Epithelial cell of esophagus (primary cell): ENCODE measurements at places on chromosomes 3 and 15.

GRCh38 chr3:111071257-111072030, at the start of gene NECTIN3:
Gene NECTIN3, plus strand, starts transcription at chr3:111071816. Its CDS starts 202 bp downstream, at chr3:111072018.
- DNase-seq = peak; percentile 95

GRCh38 chr15:101207867-101208288, 44.0 kb downstream of the CHSY1 start:
- peak; percentile 93 for DNase-seq

- no peak for DNase-seq
These were observed 131.6 kb downstream of the C3orf70 start for GRCh38 chr3:185021256-185021655.

- peak; percentile 45 for DNase-seq
These were observed 691.1 kb downstream of the DIPK2A start for GRCh38 chr3:144662729-144663128.

DNA sequence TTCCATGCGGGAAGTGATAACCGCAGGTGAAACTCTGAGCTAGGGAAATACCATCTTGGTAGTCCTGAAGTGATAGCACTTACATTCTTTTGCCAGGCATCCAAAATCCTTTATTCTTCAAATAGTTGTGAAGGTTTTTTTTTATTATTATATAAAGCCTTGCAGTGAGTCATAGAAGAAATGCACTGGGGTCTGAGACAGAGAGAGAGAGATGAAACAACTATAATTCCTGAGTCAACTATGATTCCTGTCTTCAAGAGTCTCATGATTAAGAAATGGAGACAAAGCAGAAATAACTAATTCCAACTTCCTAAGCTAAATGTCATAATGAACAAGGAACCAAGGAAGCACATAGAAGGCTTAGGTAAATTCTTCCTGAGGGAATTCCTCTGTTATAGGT, 495.6 kb downstream of the LPP start:
- DNase-seq = peak; percentile 17

- peak; percentile 73 for DNase-seq
These were observed 2.6 kb upstream of the NGLY1 start for GRCh38 chr3:25785826-25786225.

- no peak for DNase-seq
These were observed 23.6 kb downstream of the SERPINI2 start for GRCh38 chr3:167450195-167450594.

GRCh38 chr15:84001037-84001436, 234.5 kb upstream of the GOLGA6L4 start:
- peak; percentile 85 for DNase-seq

- DNase-seq = peak; percentile 46
These were observed 9.1 kb downstream of the SEMA6D start for GRCh38 chr15:47726399-47726823.

DNA sequence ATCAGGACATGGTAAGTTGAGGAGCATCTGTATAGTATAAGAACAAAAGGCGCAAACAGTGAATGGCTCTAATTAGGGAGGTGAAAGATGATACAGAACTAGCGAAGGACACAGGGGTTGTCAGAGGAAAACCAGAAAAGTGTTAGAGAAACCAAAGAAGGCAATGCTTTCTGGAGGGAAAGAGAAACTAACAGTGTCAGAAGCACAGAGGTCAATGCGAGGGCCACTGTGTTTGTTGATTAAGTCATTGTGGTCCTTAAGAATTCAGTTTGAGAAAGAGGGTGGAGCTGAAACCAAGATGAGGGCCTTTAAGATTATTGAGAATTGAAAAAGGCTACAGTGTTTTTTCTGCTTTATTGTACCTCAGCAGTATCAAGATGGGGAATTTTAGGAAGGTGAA, 28.8 kb downstream of the ATG7 start:
- DNase-seq = no peak

GRCh38 chr3:138381950-138382715, 33.8 kb downstream of the MRAS start:
- peak; percentile 91 for DNase-seq

DNA sequence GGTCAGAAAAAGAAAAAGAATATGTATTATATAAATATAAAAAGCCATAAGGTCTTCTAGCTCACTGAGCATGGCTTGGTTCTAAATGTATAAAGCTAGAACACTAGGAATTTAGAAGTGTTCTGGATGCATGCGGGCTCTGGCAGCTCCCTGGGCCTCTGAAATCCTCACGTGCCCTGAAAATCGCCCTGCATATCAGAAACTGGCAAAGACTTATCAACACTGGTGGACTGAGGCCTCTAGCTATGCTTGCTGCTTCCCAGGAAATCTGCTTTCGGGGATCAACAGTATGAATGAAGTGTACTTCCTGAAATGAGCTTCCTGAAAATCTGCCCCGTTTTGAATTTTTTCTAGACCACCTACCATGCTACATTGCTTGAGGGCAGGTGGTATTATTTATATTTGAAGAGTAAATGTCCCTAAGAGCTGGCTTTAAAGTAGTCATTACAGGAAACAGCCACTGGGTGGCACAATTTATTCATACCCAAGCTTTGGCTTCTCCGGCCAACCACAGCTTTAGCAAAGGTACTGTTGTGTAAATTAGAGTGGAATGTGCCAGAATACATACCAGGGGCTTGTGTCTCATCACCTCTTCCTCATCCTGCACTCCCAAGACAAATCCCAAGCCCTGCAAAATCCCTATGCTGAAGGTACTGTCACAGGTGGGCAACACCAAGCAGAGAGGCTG, 17.7 kb downstream of the CRTAP start:
- DNase-seq = peak; percentile 81

GRCh38 chr15:38058596-38059075, 124.2 kb downstream of the TMCO5A start:
- no peak for DNase-seq

GRCh38 chr3:187565701-187566100, 104.5 kb downstream of the SST start:
- no peak for DNase-seq

DNA sequence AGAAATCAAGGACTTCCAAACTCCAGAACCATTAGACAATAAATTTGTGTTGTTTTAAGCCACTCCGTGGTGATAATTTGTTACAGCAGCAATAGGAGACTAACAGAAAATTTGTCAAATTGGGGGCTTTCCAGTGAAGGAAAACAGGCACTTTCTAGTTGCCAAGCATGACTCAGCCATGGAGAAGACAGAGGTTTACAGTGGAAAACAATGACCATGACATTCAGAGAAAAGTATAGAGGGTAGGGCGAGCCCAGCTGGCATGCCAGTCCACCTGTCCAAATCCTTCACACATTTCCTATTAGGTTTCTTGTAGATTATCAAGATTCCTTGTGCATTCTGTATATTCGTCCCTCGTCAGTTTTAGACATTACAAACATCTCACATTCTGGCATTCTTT, 24.9 kb downstream of the SLCO2A1 start:
- no peak for DNase-seq

GRCh38 chr3:79765911-79766310, 1.9 kb downstream of the ROBO1 start:
- DNase-seq = no peak

DNA sequence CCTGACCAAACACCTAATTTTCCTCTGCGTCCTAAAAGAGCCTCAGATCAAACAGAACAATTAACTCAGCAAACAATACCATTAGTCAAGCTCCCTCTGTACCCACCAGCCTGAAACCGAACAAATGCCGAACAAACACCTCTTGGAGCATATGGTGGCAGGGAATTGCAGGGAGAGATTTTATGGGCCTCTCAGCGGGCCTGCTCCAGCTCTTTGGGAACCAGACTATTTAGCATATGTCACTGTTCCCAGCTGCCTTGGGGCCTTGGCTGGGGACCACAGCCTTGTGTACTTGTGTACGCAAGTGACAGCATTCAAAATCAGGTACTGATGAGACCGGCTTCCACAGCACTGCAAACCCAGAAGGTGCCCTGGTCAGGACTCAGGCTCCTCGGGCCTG, 388.8 kb upstream of the PPP2R3A start:
- DNase-seq = no peak

DNA sequence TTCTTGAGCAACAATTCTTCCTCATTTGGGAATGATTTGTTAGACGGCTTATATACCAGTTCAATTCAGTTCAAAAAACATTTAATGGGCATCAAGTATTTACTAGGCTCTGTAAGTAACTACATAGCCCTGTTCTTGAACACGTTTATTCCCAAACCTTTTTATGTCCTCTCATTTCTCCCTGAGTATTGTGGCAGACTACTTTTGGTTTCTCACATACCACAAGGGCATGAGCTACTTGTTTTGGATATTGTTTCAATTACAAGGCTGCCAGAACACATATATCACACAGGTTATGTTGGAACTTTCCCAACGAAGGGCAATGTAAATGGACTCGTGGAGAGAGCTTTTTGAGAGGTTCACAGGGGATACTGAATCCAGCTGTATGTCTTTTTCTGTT, 363.8 kb upstream of the NAALADL2 start:
- DNase-seq = no peak

DNA sequence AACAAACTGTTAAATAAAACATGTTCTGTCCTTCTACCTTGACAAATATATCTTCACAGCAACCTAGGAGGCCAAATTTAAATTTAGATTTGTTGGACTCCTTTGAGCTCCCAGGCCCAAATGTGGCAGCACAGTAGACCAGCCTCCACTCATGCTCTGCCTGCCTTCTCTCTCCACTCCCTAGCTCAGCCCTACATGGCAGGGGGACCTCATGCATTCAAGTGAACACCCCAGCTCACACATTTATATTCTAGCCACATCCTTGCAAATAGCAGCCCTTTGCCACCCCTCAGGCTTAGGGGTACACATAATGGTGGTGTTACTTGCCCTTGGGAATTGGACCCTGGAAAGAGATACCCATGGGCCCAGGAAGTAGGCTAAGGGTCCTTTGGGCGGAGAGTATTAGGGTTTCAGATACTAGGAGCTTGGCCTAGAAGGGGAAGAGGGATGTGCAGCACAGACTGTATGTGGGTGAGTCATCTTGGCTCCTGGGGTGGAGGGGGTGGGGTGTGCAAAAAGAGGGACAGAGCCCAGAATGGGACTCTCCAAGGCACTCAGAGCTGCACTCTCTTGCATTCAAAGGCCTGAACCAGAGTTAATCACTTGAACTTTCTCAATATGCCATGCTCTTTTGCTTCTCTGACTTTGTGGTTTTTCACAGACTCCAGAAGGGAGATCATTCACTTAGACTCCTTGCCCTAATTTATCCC, 268.4 kb upstream of the ROPN1 start:
- peak; percentile 70 for DNase-seq

GRCh38 chr15:51878446-51879386, 49.3 kb downstream of the TMOD3 start:
- DNase-seq = peak; percentile 38

DNA sequence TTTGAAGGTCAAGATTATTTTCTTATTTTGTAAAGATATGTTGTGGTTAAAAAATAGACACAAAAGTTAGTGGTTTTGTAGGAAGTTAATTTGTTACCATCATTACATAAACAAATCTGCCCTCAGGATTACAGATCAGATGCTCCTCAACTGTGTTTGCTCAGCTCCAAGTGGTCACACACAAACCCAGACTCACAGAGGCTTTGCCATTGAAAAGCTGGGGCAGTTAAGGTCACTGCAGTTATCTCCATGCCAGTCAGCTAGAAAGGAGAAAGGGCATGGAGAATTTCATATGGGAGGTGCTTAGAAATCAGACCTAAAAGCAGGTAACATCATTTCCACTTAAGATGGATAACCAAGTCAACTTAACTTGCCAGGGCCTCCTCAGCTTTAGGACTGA, 825.7 kb upstream of the GBE1 start:
- DNase-seq = no peak

- peak; percentile 73 for DNase-seq
These were observed 1.4 kb downstream of the KBTBD13 start for GRCh38 chr15:65077981-65078352.
